BE2C (cell line): ENCODE measurements at places on chromosomes 5 and 9.
A peak's percentile ranks its signal among the peaks of the same experiment; 100 is the strongest.

DNA sequence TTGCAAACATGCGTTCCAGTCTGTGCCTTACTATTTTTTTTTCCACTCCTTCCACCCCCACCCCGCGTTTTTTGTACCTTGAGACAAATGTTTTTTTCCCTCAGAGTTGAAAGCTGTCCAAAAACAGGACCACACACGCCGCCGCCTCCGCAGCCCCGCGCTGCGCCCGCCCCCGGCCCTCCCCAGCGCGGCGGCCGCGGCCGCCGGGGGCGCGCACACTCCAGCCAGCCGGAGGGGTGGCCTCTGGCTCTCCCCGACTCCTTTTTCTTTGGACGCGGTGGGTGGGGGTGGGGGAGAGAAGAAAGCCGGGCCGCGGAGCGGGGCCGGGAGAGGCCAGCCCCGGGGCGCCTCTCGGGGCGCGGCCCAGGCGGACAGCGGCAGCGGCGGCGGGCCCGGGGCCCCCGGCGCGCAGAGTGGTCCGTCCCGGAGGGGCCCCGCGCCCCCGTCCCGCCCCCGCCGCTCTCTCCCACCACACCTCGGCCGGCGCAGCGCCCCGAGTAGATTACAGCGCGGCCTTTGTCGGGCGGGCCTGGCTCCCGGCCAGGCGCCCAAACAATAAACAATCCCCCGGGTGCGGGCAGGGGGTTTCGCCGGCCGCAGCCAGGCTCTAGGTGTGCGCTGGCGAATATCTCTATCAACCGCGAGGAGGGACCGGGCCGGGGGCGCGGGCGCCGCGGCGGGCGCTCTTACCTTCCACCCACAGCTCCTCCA is 10.9 kb downstream of the PTCH1 start:
- DNase-seq, result peak; percentile 76

DNA sequence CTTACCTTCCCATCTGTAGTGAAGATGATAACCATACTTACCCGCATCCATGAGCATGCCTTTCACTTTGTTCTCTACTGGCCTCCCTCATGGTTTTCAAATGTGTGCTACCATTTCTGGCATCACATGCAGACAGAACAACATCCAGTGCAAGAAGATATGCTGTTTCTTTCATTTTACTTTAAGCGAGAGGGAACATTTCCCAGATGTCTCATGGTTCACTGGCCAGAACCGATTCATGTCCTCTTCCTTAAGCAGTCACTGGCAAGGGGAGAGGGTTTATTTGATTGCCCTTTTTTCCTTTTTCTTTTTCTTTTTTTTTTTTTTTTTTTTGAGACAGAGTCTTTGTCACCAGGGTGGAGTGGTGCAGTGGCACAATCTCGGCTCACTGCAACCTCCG is 37.7 kb downstream of the ARRDC3 start:
- no peak for DNase-seq

DNA sequence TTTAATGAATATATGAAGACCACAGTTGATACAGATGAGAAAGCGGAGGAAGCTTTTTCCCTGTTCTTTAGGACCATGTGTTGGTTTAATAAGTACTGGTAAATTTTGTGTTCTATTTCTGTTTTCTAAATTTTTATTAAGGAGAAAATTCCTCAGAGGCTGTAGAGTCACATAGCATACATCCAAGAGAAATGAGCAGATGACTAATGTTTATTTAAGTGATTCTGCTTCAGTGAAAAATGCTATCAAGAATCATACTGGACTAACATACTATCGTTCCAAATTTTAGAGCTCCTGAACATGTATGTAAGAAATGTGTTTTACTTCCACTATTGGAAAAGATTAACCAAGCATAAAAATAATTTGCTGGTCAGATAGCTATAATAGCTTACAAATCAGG is 115.0 kb downstream of the KIAA1958 start:
- no peak for DNase-seq

- DNase-seq, result no peak
These were observed 414.1 kb upstream of the MEF2C start for GRCh38 chr5:89297066-89297465.

DNA sequence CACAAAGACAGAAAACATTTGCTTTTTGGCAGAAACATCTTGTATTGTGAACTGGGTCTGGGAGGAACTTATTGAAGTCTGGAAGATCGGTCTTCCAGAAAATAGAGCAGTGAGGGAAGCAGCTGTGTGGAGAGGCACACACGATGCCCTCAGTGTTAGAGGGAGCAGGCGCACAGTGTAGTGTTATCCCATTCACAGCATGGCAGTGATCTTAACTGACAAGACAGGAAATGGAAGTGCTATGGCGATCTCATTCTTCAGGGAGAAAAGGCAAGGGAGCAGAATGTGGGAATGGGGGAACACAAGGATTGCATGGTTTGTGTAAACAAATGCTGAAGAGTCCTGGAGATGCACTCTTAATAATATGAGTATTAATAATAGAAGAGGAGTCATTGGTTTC is 161.0 kb downstream of the PBX3 start:
- peak; percentile 22 for DNase-seq

DNA sequence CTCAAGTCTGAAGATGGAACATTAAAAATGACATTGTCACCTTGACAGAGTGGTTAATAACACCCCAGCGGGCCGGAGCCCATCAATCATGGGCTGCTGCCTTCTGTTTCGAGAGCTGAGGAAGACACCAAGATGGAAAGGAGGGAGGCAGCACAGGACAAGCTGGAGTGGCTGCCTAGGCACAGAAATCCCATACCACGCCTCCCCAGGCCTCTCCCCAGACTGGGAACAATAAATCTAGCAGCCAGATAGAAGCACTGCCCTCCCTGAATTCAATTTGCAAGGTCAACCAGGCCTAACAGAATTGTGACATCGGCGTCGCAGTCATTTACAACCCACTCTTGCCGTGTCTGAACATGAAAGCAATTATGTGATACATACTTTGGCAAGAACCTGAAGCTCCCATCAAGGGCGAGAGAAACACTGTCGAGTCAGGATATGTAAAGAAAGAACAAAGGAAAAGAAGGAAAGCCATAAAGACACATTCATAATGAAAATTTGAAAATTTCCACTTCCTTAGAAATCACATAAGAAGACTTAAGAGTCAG is 35.4 kb upstream of the ZNF354A start:
- no peak for DNase-seq

DNA sequence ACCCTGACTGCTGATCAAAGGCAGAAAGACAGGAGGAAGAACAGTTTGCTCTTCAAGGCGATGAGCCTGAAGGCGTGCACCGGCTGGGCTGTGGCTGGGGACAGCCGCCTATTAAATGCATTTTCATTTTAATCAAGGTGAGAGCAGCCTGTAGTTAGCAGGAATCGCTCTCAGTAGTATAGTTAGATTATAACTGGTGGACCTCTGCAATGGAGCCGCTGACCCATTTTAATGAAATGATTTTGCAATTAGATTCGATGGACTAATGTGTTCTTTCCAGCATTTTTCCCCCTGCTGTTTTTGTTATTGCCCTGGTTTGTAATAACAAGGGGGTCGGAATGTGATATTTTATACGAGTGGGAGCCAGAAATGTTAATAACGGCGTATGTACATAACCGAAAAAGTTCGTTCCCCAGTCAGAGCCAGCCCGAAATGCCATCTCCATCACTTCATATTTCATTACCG is 185.9 kb upstream of the PANK3 start:
- no peak for DNase-seq

DNA sequence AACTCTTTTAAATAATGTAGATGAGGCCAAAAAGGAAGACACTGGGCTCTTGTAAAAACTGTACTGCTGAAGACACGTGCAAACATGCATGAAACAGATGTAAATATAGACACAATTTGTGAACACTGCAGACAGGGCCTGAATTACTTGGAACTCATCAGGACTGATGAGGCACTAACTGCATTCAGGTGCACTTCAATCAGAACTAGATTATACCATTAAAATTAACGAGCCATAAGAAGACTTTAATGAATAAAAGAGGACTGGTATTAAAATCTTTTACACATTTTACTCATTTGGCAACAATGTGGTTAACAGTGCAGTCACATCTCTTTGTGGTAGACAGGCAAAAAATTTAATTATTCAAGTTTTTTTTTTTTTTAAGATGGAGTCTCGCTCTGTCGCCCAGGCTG is 13.4 kb upstream of the ZCCHC9 start:
- DNase-seq, result no peak

- DNase-seq, result no peak
These were observed 5.5 kb upstream of the PSAT1 start for GRCh38 chr9:78291240-78291925.

GRCh38 chr9:106868087-106868486 is 5.1 kb downstream of the ZNF462 start:
- DNase-seq, result no peak

DNA sequence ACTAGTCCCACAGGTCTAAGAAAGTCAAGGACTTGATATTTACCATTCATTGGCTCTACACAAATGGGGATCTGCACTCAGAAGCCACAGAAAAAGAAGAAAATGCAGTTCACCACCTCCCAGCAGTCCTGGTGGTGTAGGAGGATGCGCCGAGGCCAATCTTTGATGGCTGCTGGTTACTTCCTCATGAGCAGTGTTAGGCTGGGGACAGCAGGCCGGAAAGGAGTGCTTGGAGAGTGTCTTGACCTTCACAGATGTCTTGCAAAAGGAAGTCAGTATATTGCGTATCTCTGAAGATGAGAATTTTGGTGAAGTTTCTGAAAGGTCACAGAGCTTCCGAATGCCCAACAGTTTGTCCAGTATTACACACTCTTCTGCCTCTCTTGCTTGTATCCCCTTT is 597.0 kb downstream of the EBF1 start:
- no peak for DNase-seq

GRCh38 chr5:85453026-85453349 is 1068.3 kb upstream of the EDIL3 start:
- DNase-seq, result no peak

DNA sequence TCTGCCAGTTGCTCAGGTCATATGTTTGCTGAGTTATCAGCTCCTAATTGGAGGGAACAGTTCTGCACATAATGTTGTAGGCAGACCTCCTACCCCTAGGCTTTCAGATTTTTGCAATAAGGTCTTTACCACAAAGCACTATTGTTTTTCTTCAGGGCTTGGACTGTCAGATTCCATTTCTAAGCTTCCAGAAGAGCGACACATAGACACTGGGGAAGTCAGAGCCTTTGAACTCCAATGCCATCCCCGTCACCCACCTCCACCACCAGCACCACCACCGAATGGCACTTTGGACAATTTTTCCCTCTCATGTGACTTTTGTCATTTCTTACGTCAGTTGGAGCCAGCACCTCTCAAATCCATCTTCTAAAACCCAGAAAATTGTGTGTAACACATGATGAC is 28.3 kb upstream of the SPRY4 start:
- DNase-seq, result no peak

- DNase-seq, result no peak
These were observed 590.4 kb upstream of the WWC1 start for GRCh38 chr5:167701051-167701450.

- DNase-seq, result no peak
These were observed 53.2 kb upstream of the EBF1 start for GRCh38 chr5:159152876-159153275.
